ENCODE measurements at places on chromosomes 4 and X.

- no peak for DNase-seq
These were observed 43.1 kb upstream of the FHDC1 start for GRCh38 chr4:152892974-152893373.

DNA sequence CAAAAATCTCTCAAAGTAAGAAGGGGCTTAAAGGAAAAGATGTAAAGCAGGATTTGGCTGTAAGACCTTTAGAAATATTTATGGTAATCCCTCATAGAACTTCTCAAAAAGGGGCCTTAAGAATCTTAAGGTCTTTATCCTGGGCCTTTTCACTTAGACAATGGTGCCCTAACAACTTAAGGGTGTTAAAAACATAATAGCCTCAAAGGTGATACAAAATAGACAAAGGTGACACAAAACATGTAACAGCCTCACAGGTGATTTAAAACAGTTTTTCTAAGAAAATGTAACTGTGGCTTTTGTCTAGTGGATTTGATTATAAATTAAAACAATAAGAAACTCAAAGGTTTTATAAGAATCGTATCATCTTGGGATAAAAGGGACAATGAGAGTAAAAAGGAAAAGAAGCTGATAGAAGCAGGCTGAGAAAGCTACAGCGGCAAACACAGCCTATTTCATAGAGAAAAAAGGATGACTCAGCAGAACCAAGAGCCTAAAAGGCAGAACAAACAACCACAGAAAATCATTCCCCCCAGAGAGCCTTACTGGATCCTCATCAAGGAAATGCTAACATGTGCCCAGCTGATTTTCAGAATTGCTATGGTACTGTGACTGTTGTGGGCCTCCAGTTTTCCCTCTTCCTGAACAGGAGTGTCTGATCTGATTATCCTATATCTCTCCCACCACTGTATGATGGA is 164.3 kb downstream of the STPG2 start:
- DNase-seq, result no peak

- DNase-seq, result no peak
These were observed 196.7 kb upstream of the LNX1 start for GRCh38 chr4:53788011-53788410.

DNA sequence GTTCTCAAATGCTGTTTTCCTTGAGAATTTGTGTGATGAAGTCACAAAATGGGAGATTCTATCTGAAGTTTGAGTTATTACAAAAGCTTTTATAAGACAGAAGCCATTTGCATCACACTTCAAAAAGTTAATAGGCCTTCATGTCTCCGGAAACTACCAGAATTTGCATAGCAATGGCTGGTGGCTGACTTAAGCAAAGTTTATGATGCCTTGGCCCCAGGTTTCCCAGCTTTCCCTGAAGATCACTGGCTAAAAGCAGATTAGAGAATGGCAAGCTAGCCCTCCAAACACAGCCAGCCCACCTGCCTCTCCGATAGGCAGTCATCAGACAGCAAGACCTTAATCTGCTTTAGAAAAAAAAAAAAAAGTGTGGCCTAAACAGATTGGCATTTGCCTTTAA is 197.8 kb downstream of the HS3ST1 start:
- no peak for DNase-seq

DNA sequence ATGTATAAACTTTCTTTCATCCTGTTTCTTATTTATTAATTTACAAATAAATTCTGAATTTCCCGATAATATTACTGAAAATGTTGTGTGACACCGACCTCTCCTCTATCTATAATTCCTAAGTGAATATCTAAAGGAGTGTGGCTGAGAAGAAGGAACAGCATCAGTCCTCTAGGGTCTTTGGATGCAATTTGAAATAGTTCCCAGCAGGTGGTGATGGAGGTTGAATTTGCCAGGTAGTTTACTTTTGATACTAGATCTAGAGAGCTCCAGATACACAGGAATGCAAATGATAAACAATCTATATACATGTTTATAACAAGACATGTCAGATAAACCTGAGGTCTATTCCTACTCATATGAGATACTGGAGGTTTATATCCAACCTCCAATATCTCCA is 305.4 kb downstream of the PCDH18 start:
- no peak for DNase-seq

DNA sequence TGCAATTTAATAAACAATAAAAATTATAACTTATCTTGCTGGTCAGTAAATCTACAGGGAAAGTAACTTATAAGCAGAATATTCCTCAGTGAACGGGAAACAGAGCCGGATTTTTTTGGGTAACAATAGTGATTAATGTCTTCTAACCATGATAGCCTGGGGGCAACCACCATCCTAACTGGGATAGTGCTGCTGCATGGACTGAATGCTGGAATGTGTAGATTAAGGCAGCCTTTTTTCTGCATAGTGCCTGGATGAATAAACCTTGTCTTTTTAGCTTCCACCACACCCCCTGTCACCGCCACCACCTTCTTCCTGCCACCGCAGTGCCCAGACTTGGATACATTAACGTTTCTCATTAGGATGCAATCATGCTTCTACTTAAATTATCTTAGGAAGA is 83.6 kb upstream of the LNX1 start:
- DNase-seq, result no peak

DNA sequence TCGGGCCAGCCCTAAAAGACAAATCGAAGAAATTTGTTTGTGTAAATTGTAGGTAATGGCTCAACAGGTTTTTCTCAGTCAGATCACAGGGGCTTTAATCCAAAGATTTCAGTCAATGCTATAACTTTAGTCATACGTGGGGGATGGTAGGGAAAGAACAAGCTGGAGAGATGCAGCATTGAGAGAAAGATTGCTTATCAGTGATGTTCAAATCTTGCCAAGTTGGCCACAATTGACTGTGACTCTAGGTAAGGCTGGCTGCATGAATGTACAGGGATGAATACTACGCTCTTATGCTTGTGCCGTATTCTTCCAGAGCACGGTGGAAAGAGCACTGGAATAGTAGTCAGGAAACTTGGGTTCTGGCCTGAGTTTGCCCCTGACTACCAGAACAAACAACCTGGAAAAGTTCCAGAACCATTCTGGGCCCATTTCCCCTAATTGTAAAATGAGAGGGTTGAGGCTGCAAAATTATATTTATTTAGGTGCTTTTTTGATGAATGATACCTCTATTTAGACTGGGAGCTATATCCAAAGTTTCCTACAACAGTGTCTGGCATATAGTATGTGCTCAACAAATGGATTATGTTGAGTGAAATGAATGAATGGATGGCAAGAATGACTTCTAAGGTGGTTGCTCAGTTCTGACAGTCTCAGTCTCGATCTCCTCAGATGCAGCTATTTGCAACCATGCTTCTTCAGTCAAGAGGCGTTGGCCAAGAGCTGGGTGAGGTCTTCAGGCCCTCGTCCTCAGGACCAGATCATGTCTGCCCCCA is 44.4 kb downstream of the TSC22D3 start:
- no peak for DNase-seq

Measured in brain pericyte (primary cell).